ENCODE measurements at places on chromosomes 13 and 19.

- no peak for DNase-seq
These were observed 5.0 kb upstream of the IGSF23 start for GRCh38 chr19:44608391-44608821.

GRCh38 chr19:29538146-29538545 is 12.4 kb downstream of the VSTM2B start:
- DNase-seq = no peak

DNA sequence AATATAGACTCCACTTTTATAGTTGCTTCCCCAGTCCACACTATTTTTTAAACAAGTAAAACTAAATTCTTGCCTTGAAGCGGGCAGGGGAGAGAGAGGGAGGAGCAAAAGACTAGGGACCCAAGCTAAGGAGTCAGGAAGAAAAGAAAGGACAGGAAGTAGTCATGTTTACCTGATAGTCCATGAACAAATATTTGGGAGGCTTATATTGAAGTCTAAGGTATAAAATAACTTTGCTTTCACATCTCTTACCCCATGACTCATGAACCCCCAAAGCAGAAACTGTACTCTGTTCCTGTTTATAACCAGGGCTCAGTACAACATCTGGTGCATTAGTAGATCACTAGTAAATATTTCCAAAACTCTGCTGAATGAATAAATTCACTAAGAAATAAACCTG is 67.3 kb downstream of the ZAR1L start:
- DNase-seq = no peak

DNA sequence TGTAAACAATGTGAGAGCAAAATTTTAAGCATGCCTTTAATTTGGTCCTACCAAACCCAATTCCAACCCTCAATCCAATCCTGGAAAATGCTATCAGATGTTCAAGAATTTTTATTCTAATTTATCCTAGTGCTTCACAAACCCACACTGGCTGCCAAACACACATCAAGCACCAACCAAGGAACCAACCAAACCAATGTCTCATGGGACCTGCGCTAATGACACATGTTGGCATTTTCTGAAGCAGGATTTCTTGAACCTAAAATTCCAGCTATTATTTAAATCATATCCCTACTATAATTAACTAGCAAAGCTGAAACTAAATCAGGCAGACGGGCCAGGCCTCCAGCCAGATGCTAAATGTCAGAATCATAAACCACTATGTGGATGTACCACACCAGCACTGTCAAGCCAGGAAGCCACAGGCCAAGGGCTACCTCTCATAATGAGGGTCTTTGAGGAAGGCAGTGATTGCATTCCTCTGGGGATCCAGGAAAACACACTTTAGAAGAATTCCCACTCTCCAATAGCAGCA is 5.8 kb downstream of the LATS2 start:
- no peak for DNase-seq

DNA sequence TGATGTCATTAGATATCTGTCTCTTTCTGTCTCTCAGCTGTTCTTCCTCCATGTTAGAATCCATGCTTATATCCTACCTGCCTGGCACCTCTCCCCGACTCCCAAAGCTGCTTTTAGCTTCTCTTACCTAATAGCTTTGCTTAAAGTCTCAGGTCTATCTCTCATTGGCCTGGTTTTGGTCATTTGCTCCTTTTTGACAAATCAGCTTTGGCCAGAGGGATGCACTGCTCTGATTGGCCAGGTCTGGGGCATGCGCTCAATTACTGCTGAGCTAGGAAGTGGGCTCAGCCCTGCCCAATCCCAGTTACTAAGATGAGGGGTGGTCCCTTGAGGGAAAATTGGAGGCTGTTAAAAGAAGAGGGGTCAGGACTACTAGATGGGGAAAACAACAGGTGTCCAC is 11.5 kb upstream of the CLASRP start:
- DNase-seq = no peak

GRCh38 chr13:98486412-98486811 is 90.5 kb downstream of the STK24 start:
- DNase-seq = no peak

GRCh38 chr19:13929340-13929739 is 8.9 kb downstream of the PODNL1 start:
- DNase-seq = no peak

GRCh38 chr13:100523411-100523810 is 65.2 kb downstream of the GGACT start:
- DNase-seq = no peak

GRCh38 chr13:43238341-43239083 is 215.1 kb downstream of the DNAJC15 start:
- DNase-seq = no peak

GRCh38 chr19:24060687-24061356 is 26.2 kb upstream of the ZNF254 start:
- no peak for DNase-seq

DNA sequence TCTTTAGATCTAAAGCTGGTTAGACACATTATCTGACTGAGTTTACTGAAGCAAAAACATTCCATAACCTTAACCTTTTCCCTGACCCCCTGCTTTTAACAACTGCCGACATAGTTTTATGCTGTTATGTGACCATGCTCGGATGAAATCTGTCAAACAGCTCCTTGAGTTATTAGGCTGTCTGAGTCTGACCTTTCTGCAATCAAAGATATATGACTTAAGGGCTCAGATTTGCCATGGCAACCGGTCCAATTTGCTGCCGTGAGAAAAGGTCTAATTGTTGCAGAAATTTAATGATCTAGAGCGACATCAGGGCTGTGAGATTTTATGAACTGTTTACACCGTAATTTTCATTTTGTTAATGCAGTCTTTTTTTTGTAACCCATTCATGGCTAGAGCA is 61.8 kb downstream of the URI1 start:
- no peak for DNase-seq

- no peak for DNase-seq
These were observed 66.6 kb upstream of the STK24 start for GRCh38 chr13:98643479-98643878.

DNA sequence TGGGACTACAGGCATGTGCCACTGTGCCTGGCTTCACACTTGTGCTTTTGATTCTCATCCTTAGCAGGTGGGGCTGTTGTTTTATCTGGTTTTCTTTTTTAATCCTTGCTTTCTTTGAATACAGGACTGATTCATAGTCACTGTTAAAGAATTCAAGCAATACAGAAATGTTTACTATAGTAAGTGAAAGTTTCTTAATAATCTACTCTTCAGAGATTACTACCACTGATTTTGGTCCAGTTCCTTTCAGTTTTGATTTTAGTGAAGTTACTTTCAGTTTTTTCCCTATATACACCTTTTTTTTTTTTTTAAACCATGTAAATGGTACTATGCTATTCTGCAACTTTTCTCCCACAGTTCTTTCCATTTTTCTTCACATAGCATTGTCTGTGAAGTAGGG is 53.6 kb downstream of the GATAD2A start:
- DNase-seq = no peak

- no peak for DNase-seq
These were observed 219.8 kb downstream of the MZT1 start for GRCh38 chr13:72507416-72508199.

Measured in activated T-cell treated with anti-CD3 and anti-CD28 coated beads, Interleukin-2, amount 50 U/mL, for 1 hour (primary cell).